Naive thymus-derived CD8-positive, alpha-beta T cell (primary cell): ENCODE measurements at places on chromosomes 1 and 21.

- DNase-seq = no peak
Measured at GRCh38 chr1:25568834-25569596, 25.6 kb downstream of the LDLRAP1 start.

DNA sequence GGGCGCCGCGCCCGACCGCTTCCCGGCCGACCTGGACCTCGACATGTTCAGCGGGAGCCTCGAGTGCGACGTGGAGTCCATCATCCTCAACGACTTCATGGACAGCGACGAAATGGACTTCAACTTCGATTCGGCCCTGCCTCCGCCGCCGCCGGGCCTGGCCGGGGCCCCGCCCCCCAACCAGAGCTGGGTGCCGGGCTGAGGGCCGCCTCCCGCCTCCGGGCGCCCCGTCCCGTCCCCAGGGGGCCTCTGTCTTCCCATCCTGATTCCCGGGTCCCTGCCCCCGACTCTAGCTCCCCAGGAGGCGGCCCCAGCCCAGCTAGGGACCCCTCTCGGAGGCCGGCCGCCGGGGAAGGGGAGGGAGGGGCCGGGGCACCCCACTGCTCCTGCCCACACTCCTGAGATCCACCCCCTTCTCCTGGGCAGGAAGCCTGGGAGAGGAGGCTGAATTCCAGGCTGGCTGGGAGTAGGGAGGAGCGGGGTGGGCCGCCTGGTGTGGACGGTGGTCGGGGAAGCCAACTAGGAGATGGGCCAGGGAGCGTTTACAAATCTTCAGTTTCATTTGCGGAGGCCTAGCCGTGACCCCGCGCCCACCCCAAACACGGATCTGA, 21.4 kb downstream of the FOXO6 start:
- DNase-seq = no peak

DNA sequence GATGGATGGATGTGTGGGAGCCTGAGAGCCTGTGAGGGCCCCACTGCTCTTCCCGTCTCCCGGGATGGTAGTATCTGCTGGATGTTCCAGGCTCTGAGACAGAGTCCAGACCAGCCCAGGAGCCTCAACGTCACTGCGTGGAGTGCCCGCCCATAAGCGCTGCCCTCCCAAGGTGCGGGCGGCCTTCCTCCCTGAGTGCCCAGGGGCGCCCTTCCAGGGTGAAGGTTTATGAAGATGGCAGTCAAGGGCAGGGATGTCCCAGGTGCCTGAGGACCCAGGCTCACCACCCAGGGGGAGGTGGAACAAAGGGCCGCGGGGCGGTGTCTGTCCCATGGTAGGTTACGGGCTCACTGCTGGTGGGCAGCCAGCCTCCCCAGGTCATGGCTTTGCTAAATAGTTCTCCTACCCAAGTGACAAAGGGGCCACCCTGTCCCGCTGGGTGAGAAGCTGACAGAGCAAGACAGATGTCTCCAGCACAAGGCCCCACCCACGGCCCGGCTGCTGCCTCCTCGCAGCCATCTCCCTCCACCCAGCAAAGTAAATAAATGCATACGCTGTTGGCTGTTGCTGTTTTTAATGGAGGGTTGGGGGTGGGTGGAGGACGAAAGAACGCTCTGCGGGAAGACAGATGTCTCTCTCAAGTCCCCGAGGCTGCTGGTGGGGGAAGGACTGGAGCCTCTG, 9.0 kb upstream of the GPR153 start:
- DNase-seq = no peak

GRCh38 chr21:33769057-33769456, 126.8 kb downstream of the ITSN1 start:
- DNase-seq = no peak

- DNase-seq = no peak
Measured at GRCh38 chr1:99565606-99566289, 80.2 kb upstream of the PALMD start.
